Cortex of kidney (tissue), 1 donor: ENCODE measurements at places on chromosomes 16 and 17.

GRCh38 chr16:59612094-59612493 is 878.0 kb upstream of the GOT2 start:
- no peak for DNase-seq

- no peak for DNase-seq
Observed at GRCh38 chr17:32256012-32256700, 9.5 kb upstream of the RHBDL3 start.

DNA sequence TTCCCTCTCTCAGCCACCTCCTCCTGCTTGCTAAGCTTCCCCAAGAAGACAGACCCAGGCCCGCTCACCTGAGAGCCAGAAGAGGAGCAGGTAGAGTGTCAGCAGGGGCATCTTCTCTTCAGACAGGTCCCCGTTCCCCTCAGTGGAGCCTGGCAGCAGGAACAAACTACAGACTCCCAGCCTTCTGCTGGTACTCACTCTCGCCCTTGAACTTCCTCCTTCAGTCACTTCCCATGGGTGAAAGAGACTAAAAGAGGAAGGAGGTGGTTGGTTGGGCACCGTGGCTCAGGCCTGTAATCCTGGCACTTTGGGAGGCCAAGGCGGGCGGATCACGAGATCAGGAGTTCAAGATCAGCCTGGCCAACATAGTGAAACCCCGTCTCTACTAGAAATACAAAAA is at the start of gene CD300LF:
Gene CD300LF, minus strand, starts transcription at position 168 of the 400 bp plus-strand sequence. Its CDS starts 57 bp downstream, at position 111.
- no peak for DNase-seq

- no peak for DNase-seq
Observed at GRCh38 chr17:44928136-44928535, 12.8 kb upstream of the GFAP start.

- DNase-seq = no peak
Observed at GRCh38 chr16:24829153-24829552, 16.6 kb upstream of the SLC5A11 start.
